NB4 (cell line): ENCODE measurements at places on chromosomes 5 and 9.

DNA sequence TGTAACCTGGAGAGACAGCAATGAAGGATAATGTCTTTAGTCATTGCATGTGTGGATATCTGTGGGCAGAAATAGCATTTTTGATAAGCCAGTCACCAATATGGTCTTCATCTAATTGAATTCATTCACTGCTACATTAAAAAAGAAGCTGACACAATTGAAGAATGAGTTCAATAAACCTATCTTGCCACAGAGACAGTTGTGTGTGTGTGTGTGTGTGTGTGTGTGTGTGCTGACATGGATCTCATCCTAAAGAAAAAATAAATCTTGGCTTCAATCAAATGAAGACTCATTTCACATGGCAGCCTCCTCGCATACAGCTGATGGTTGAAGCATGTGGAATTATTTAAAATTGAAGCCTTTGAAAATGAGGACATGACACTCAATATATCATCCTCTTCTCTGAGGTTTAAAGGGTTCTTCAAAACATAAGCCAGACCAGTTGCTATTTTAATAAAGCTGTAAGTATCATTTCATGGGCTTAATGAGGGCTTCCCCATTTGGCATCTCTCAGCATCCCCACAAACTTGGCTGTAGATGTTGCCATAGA lies 118.5 kb upstream of the PTPN3 start:
- no peak for DNase-seq

- no peak for DNase-seq
These were observed 23.2 kb upstream of the ADAMTS16 start for GRCh38 chr5:5116956-5117355.

DNA sequence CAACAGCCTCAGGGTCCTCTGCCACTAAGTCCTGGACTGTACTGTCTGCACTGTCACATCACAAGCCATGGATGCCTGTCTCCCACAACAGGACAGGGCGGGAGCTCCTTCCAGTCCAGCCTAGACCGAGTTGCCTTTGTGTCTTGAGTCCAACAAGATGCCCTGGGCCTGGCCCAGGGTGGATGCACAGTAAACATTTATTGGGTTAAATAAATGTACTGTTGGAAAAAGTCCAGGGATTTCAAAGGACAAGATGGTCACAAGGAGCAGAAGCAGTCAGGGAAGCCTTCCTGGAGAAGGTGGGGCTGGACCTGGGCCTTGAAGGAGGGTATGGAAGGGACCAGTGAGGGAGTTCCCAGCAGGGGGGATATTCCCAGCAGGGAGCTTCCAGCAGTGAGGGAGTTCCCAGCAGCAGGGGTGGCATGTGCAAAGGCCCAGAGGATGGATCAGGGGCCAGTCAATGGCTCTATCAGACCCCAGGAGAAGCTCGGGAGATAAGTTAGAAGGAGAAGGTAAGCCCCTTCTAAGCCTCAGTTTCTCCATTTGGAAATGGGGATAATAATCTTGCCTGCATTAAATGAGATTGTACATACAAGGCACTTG lies 72.7 kb upstream of the NEURL1B start:
- no peak for DNase-seq

DNA sequence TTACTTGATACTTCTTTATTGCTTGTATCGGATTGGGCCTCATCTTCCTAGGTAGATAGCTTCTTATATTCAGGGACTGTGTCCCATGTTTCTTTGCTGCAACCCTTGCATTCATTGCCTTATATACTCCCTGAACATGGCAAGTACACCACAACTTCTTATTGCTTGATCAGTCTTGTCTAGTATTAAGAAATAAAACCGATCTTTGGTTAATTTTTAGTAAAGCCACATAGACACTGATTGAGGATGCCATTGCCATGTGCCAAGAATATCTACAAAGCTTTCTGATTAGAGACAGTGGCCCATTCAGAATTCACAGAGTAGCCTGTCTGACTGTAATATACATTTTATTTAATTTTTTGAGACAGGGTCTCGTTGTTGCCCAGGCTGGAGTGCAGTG lies 34.7 kb upstream of the ANKRD55 start:
- no peak for DNase-seq

DNA sequence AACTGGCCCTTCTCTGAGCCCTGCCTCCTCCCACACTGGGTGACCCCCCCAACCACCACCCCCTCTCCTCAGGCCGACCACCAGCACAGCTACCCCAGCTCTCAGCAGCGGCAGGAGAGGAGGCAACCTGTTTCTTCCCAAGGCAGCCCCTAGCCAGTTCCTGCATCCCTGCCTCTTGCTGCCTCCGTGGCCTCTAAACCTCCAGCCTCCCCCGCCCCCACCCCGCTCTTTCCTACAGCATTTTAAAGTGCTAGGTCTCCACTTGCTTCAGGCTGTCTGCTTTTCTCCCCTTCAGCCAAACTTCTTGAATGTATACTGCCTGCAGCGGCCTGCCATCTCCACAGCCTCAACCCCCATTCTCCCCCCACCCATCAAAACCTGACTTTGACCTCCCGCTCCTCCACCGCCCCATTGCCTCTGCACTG lies 135.6 kb downstream of the DAB2IP start:
- no peak for DNase-seq

DNA sequence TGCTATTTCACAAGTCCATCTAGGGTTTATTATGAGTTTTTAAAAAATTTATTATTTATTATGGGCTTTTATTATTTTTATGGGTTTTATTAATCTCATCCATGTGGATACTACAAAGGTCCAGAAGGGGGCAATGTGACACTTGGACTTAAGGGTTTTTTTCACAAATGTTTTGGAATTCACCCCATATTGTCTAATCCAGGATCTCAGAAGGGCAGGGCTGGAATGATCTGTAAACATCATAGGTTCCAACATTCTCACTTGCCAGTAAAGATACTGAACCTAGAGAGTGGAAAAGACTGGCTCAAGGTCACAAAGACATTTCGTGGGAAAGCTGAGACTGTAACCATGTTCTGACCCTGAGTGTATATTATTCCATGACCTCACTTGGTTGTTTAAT lies 35.6 kb downstream of the NIM1K start:
- DNase-seq = peak; percentile 37

DNA sequence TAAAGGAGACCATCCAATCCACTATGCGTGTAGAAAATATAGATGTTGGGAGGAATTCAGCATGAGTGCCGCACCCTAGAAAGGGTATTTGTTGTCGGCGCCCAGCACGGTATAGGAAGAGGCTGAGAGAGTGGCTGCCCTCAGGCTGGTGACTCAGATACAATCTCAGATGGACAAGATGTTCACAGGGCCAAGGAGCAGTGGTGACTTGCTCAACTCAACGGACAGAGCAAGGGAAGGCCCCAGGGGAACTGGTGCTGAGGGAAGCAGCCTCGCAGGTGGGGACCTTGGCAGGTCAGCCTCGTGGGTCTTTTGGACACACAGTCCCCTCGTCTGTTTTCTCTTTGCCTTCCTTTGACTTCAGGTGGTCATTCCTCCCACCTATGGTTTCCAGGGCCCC lies 28.0 kb upstream of the IRX2 start:
- DNase-seq = no peak

DNA sequence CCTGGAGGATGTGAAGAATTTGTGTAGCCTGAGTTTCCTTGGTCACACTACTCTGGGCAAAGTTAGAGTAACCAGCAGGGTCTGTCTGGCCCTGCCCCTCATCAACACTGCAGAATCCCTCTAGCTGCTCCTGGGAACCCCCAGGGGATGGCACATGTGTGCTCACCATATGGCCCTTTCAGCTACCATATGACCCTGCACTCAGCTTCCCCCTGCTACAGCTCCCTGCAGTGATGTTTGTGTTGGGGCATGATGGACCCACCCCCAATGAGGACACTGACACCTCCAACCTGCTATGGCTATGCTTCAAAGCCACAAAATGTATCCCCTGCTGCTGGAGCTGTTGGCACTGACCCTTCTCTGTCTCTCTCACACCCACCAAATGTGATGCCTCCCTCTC lies 152.7 kb downstream of the SNX18 start:
- no peak for DNase-seq

DNA sequence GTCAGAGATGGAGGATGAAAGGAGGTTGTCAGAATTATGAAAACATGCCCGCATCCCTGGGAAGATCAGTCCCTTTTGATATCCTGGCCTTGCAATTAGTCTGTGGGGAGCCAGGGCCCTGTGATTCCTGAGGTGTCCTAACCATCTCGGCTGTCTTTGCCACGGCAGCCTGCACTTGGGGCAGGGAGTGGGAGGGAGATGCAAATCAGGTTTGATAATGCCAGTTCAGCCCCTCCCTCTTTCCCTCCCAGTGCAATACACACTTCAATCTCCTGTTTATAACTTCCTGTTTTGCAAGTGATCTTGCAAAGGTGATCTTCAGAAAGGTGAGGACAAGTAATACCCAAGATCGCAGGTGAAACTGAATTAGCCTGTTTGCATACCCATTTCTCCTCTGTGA lies 114.0 kb upstream of the ALDH1B1 start:
- no peak for DNase-seq

DNA sequence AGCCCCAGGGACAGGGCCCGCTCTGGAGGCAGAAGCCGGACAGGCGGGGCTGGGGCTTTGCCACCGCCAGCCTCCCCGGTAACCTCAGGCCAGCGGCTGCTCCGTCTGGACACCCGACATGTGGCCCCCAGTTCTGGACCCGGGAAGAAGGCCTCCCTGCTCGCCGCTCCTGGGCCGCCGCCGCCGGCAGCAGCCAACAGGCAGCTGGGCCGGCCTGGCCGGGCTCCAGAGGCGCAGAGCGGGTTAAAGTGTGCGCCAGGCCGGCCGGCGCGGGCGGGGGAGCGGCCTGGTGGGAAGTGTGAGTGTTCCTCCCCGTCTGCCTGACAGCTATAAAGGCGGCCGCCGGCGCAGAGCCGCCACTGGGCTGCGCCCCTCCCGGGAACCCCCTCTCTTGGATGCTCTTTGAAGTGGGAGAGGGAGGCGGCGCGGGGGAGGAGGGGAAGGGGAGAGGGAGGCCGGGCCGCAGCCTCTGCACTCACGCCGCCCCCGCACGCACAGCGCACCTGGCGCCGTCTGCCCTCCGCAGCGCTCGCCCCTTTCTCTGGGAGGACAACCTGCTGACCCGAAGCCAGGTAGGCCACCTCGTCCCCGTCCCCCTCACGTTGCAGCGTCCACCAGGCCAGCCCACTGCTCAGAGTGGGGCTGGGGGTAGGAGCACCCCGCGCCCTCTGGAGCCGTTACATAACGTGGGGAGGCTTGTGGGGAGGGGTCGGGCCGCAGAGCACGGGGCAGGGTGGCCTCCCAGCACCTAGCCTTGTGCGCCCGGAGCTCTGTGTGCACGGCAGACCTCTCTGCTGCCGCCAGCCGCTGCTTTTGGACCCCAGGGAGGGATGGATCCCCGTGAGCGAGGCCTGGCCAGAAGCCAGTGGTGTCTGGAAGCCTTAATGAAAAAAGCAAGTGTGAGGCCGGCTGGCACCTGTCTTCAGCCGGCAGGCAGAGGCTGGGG lies at the start of gene ADAMTSL2:
Gene ADAMTSL2 (plus strand): TSS at position 359 of the 946 bp plus-strand sequence. CDS start 2,009 bp downstream, outside the sequence.
- DNase-seq = peak; percentile 56

DNA sequence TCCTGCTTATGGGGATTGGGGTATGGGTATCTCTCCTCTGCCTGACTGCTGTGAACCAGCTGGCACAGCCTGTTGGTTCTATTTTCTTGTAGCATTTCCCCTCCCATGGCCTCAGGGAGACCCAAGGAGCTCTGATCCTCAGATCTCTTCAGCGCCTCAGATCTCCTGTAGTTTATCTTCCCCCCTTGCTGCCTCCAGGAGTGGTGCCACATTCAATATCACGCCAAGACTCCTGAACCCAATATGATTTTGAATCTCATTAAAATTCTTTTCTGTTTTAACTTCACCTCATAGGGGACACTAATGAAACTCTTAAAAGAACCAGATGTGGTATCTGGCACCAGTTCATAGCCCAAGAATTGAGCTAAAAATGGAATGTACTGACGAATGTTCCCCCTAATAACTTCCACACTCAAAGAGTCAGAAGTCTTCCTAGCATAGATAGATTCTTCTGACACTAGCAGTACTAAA lies 59.6 kb upstream of the LIFR start:
- DNase-seq = no peak

DNA sequence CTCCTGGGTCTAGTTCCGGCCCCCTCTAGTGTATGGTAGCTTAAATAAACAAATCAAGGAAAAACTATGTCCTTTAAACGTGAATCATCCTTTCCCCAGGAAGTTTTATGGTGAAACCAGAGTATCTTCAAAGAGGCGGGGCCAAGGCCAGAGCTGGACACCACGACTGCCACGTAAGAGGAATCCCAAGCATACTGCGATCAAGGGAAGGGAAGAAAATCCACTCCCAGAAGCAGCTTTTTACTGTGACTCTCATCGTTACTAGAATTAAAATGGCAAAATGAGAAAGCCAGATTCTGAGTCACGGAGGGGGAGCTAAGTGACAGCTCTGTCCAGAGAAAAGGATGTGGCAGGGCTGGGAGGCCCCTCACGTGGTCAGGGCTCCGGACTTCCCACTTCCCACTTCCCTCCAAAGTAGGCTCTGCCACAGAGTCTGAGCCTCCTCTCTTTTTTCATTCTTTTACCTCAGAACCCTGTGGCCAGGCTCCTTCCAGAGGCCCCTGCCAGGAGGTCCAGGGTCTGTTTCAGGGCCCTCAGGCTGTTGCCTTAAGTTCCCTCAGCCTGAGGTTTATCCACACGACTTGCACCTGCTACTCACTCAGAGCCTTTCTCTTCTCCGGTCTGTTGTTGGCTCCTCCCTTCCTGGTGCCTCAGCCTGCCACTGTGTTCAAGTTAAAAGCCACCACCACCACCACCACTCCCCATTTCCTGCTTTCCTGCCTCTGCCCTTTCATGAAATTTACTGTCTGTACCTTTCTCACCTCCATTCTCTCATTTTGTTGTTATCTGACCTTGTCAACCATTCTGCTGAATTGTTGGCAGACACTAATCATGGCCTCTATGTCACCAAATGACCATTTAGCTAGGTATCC lies 1.4 kb upstream of the GLRX start:
- peak; percentile 87 for DNase-seq

DNA sequence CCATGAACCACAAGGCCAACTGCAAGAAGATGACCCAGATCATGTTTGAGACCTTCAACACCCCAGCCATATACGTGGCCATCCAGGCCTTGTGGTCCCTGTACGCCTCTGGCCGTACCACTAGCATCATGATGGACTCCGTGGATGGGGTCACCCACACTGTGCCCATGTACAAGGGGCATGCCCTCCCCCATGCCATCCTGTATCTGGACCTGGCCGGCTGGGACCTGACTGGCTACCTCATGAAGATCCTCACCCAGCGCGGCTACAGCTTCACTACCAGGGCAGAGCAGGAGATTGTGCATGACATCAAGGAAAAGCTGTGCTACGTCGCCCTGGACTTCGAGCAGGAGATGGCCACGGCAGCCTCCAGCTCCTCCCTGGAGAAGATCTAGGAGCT lies 153.7 kb downstream of the CAVIN4 start:
- no peak for DNase-seq

DNA sequence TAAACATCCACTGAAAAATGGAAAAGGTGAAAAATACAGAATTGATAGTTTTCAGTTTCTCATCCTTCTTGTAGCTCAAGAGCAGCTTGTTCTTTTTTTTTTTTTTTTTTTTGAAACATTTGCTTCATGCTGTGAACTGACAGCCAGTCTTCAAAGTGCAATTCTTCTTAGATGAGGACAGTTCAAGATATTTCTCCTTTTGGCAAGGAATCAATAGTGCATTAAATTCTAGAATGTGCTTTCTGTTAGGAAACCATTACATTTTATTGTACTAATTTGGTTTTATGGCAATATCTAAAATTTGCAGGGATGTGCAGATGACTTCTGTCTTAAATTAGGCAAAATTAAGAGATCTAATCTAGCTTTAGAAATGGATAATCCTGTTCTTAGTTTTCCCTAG lies 969.3 kb upstream of the ACO1 start:
- DNase-seq = no peak
